Lung (tissue), 17 donors: ENCODE measurements at places on chromosomes 13 and 19. TPM values are rescaled to one million over a fixed set of nuclear protein-coding genes. Genes with fewer than 3 reads are reported as not detected.
A peak's percentile ranks its signal among the peaks of the same experiment; 100 is the strongest.

DNA sequence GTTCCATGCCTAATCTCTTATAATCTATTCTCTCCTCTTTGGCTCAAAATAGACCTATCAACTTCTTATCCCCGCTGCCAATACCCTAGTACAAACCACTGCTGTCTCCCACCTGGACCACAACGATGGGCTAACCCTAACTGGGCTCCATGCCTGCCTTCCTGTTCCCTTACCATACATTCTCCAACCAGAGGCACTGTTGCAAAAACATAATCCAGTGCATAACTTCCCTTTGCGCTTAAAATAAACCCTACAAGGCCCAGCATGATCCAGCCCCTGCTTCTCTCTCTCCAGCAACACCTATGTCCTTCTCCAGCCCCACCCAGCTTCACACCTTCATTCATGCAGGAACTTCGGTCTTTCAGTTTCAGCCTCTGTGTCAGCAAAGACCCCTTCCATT, 27.4 kb upstream of the CEBPA start:
- no peaks in the 10 kb centered on the region for H3K27me3 ChIP-seq
- DNase-seq = no peak
- no peak overlapping the region for H3K4me3 ChIP-seq
- no peaks in the 10 kb centered on the region for H3K36me3 ChIP-seq
- no peaks in the 10 kb centered on the region for H3K4me1 ChIP-seq

- H3K4me3 ChIP-seq = no peak overlapping the region
- H3K27ac ChIP-seq = no peak overlapping the region
- H3K36me3 ChIP-seq = no peaks in the 10 kb centered on the region
- no peaks in the 10 kb centered on the region for H3K27me3 ChIP-seq
- no peaks in the 10 kb centered on the region for H3K4me1 ChIP-seq
These were observed 278.7 kb downstream of the DIAPH3 start for GRCh38 chr13:59885076-59885475.

- no peaks in the 10 kb centered on the region for H3K36me3 ChIP-seq
- no peak overlapping the region for H3K4me3 ChIP-seq
These were observed 61.8 kb downstream of the WDFY2 start for GRCh38 chr13:51645761-51646670.

Gene PLIN4
- total RNA-seq = 0.85 TPM

DNA sequence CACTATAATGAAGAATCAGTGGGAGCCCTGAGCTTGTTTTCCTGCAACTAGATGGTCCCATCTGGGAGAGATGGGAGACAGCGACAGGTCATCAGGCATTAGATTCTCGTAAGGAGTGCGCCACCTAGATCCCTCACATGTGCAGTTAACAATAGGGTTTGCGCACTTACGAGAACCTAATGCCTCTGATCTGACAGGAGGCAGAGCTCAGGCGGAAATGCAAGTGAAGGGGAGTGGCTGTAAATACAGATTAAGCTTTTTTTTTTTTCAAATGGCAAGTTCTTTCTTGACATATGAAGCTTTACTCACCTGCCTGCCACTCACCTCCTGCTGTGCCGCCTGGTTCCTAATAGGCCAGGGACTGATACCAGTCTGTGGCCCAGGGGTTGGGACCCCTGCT, 14.4 kb downstream of the CDC16 start:
- H3K27ac ChIP-seq = no peak overlapping the region
- H3K36me3 ChIP-seq = peaks cover 58% of the 10 kb centered on the region
- H3K27me3 ChIP-seq = no peaks in the 10 kb centered on the region
- no peaks in the 10 kb centered on the region for H3K4me1 ChIP-seq
- no peak overlapping the region for H3K4me3 ChIP-seq
- no peak for DNase-seq

DNA sequence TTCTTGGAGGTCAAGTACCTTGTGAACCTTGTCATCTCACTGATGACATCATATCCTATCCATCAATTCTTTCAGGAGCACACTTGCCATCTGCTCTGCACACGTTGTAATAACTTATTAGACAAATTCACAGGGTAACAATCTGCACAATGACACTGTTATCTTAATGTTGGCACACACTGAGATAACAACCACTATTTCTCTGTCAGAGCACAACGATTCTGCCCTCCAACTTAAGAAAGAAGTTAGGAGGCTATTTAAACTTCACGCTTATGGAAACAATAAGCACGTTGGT, 351.3 kb downstream of the DACH1 start:
- H3K36me3 ChIP-seq = peaks cover 3% of the 10 kb centered on the region
- H3K27me3 ChIP-seq = no peaks in the 10 kb centered on the region
- no peak overlapping the region for H3K4me3 ChIP-seq
- no peaks in the 10 kb centered on the region for H3K4me1 ChIP-seq

- H3K27ac ChIP-seq = no peak overlapping the region
- H3K4me3 ChIP-seq = no peak overlapping the region
- DNase-seq = no peak
- H3K4me1 ChIP-seq = no peaks in the 10 kb centered on the region
- peaks cover 8% of the 10 kb centered on the region for H3K27me3 ChIP-seq
These were observed 7.6 kb downstream of the ERICH6B start for GRCh38 chr13:45607931-45608330.

Gene ZNF699
- total RNA-seq = 8.5 TPM

DNA sequence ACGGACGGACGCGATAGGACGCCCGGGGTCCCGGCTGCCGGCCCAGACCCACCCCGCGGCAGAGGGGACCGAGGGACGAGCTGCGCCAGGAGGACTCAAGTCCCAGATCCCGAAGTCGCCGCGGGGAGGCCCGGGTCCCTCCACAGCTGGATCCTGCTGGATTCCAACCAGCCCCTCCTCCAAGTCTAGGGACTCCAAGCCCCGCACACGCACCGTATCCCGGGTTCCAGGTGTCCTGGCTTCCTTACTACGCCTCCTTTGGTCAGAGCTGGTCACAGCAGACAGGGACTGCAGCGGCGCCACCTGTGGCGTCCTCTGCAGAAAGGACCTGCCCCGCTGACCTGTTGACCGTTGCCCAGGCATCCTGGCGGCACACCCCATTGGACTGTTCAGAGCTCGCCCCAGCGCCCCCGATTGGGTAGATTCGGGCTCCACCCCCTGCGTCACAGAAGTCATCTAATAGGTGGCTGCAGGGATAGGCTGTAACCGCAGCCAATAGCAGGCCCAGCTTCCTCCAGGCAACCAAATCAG, 29.0 kb upstream of the ZNF709 start:
- DNase-seq = peak; percentile 18
- no peak overlapping the region for H3K27ac ChIP-seq
- no peaks in the 10 kb centered on the region for H3K4me1 ChIP-seq
- H3K4me3 ChIP-seq = no peak overlapping the region

Gene PRKCG
- 0.63 TPM for total RNA-seq

- H3K4me1 ChIP-seq = peaks cover 17% of the 10 kb centered on the region
- no peaks in the 10 kb centered on the region for H3K36me3 ChIP-seq
- peak overlapping the region; percentile 87 for H3K4me3 ChIP-seq
- DNase-seq = no peak
These were observed 552 bp downstream of the KPNA3 start for GRCh38 chr13:49791711-49792549.

DNA sequence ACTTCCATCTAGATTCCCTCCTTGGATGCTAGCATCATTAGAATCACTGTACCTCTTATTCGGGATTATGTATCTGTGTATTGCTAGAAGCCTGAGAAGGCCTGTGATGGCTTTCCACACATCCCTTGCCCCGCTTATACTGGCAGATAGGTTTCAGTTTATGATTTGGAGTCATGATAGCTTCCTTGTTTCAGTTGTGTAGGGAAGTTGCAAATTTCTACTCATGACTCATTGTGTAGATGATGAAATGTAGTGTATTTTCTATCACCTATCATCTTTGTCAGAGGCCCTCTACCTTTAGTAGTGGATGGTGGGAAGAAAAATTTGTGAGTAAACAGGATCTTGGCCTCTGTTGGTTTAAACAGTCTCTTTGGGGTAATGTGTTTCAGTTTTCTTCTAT, 165.2 kb downstream of the GGACT start:
- H3K4me3 ChIP-seq = no peak overlapping the region
- H3K27ac ChIP-seq = no peak overlapping the region
- H3K27me3 ChIP-seq = no peaks in the 10 kb centered on the region
- peaks cover 2% of the 10 kb centered on the region for H3K36me3 ChIP-seq
- H3K4me1 ChIP-seq = no peaks in the 10 kb centered on the region

- peaks cover 19% of the 10 kb centered on the region for H3K36me3 ChIP-seq
- no peak overlapping the region for H3K27ac ChIP-seq
- H3K4me1 ChIP-seq = no peaks in the 10 kb centered on the region
- no peak overlapping the region for H3K4me3 ChIP-seq
These were observed 116.3 kb downstream of the RAB20 start for GRCh38 chr13:110445183-110445582.

GRCh38 chr13:112117258-112117954, 50.5 kb downstream of the SOX1 start:
- H3K4me3 ChIP-seq = no peak overlapping the region
- H3K4me1 ChIP-seq = no peaks in the 10 kb centered on the region
- H3K27ac ChIP-seq = no peak overlapping the region

DNA sequence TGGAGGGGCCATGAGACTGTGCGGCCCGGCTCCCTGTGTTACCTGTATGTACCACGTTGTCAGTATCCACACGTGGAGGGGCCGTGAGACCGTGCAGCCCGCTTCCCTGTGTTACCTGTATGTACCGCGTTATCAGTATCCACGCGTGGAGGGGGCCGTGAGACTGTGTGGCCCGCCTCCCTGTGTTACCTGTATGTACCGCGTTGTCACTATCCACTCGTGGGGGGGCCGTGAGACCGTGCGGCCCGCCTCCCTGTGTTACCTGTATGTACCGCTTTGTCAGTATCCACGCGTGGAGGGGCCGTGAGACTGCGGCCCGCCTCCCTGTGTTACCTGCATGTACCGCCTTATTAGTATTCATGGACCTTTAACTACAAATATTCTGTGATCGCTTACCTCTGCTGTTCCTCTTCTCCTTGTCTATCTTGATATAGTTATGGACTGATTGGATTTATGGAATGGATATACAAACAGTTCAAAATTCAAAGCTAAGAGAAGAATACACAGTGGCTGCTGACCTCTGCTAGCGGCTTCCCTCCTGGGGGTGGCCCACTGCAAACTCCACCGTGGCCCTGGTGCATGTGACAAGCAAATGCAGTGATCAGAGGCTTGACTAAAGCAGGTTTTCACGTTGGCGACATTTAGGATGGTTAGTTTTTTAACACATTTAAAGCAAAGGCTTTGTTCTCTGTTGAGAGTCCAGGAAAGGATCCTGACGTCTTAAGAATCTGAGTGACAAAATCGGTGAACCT, 38.7 kb downstream of the ATP11A start:
- no peaks in the 10 kb centered on the region for H3K27me3 ChIP-seq
- no peaks in the 10 kb centered on the region for H3K4me1 ChIP-seq
- H3K4me3 ChIP-seq = no peak overlapping the region
- no peaks in the 10 kb centered on the region for H3K36me3 ChIP-seq
- no peak for DNase-seq
- H3K27ac ChIP-seq = no peak overlapping the region

GRCh38 chr13:94996445-94996844, 284.1 kb upstream of the SOX21 start:
- H3K27me3 ChIP-seq = no peaks in the 10 kb centered on the region
- H3K4me1 ChIP-seq = no peaks in the 10 kb centered on the region
- H3K4me3 ChIP-seq = no peak overlapping the region
- H3K27ac ChIP-seq = no peak overlapping the region

GRCh38 chr19:43354305-43354627, 780 bp downstream of the CD177 start:
- H3K4me3 ChIP-seq = no peak overlapping the region
- H3K36me3 ChIP-seq = no peaks in the 10 kb centered on the region
- H3K27ac ChIP-seq = no peak overlapping the region
- H3K27me3 ChIP-seq = no peaks in the 10 kb centered on the region
- no peaks in the 10 kb centered on the region for H3K4me1 ChIP-seq
- DNase-seq = no peak

GRCh38 chr13:97257800-97258799, 36.0 kb downstream of the MBNL2 start:
- no peak overlapping the region for H3K4me3 ChIP-seq
- DNase-seq = peak; percentile 68
- H3K36me3 ChIP-seq = peaks cover 15% of the 10 kb centered on the region

GRCh38 chr19:56838909-56839651, 1.4 kb downstream of the PEG3 start:
- peak; percentile 97 for DNase-seq
- no peaks in the 10 kb centered on the region for H3K27me3 ChIP-seq
- H3K4me3 ChIP-seq = no peak overlapping the region
- peaks cover 3% of the 10 kb centered on the region for H3K36me3 ChIP-seq
- H3K27ac ChIP-seq = peak overlapping the region; percentile 5

DNA sequence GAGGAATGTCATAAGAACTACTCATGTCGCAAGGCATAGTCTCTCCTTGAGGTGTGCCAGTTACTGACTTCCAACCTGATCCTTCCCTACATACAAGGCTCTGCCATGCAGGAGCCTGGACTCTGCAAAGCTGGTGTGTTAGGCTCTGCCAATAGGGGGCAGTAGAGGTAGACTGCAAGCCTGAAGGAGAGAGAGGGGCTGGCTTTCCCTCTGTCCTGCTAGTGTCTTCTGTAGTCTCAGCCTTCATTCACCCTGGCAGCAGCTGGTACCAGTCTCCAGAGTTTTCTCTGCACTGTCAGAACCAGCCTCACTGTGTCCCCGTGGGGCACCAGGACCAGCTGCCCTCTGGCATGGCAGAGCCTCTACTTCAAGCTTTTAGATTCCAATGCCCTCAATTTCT, 14.5 kb downstream of the SHISA2 start:
- no peaks in the 10 kb centered on the region for H3K27me3 ChIP-seq
- no peaks in the 10 kb centered on the region for H3K36me3 ChIP-seq
- no peak overlapping the region for H3K27ac ChIP-seq
- peaks cover 13% of the 10 kb centered on the region for H3K4me1 ChIP-seq
- H3K4me3 ChIP-seq = no peak overlapping the region

DNA sequence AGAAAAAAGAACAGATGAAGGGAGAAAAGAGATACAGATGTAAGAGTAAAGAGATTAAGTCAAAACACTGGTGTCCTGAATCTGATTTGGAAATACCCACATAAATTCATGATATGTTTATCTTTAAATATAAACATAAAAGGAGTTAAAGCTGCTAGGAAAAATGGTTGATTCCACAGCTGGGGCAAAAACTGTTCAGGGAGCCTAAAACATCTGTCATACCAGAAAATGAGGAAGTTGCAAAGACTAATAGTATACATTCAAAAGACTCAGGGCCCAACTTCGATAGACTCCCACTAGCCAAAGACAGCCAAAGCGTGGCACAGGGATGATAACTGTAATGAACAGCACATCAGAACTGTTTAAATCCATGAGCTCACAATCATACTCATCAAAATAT, 62.0 kb downstream of the ABCC4 start:
- no peak overlapping the region for H3K4me3 ChIP-seq
- DNase-seq = no peak
- H3K36me3 ChIP-seq = no peaks in the 10 kb centered on the region
- H3K27ac ChIP-seq = no peak overlapping the region
- H3K27me3 ChIP-seq = no peaks in the 10 kb centered on the region
- H3K4me1 ChIP-seq = peaks cover 2% of the 10 kb centered on the region

- no peak overlapping the region for H3K4me3 ChIP-seq
- H3K36me3 ChIP-seq = no peaks in the 10 kb centered on the region
- no peaks in the 10 kb centered on the region for H3K27me3 ChIP-seq
These were observed 165.2 kb downstream of the SHISA2 start for GRCh38 chr13:25886438-25887214.

- H3K27ac ChIP-seq = no peak overlapping the region
- H3K4me3 ChIP-seq = no peak overlapping the region
- no peak for DNase-seq
- no peaks in the 10 kb centered on the region for H3K27me3 ChIP-seq
These were observed 1017.3 kb upstream of the PCDH20 start for GRCh38 chr13:62432906-62433305.

- peaks cover 68% of the 10 kb centered on the region for H3K4me1 ChIP-seq
- DNase-seq = no peak
- no peaks in the 10 kb centered on the region for H3K27me3 ChIP-seq
- no peak overlapping the region for H3K27ac ChIP-seq
- H3K4me3 ChIP-seq = no peak overlapping the region
These were observed 26.3 kb downstream of the STARD13 start for GRCh38 chr13:33259296-33259695.

Gene PSG2
- total RNA-seq = not detected

Gene TPTE2
- total RNA-seq = not detected

Gene VSIG10L
- total RNA-seq = 0.57 TPM

Gene NCAN
- total RNA-seq = 0.06 TPM

Gene MIA
- total RNA-seq = not detected
